Type B pancreatic cell (in vitro differentiated cells): ENCODE measurements at places on chromosomes 5 and 9.

GRCh38 chr5:169763376-169764017 is 126.4 kb downstream of the DOCK2 start:
- H3K27ac ChIP-seq, result no peak overlapping the region
- peaks cover 32% of the 10 kb centered on the region for H3K27me3 ChIP-seq
- peaks cover 9% of the 10 kb centered on the region for H3K4me1 ChIP-seq
- no peak for DNase-seq

- no peak overlapping the region for H3K4me3 ChIP-seq
- H3K27ac ChIP-seq, result no peak overlapping the region
- H3K4me1 ChIP-seq, result no peaks in the 10 kb centered on the region
- H3K36me3 ChIP-seq, result no peaks in the 10 kb centered on the region
These were observed 56.8 kb upstream of the TBCA start for GRCh38 chr5:77832938-77833337.

- peak; percentile 58 for DNase-seq
- peaks cover 3% of the 10 kb centered on the region for H3K36me3 ChIP-seq
- peaks cover 33% of the 10 kb centered on the region for H3K4me1 ChIP-seq
- H3K27ac ChIP-seq, result no peak overlapping the region
- H3K4me3 ChIP-seq, result no peak overlapping the region
These were observed 161.6 kb downstream of the COL23A1 start for GRCh38 chr5:178428341-178429155.

GRCh38 chr5:8644377-8644776 is 775.4 kb downstream of the MTRR start:
- DNase-seq, result no peak
- H3K36me3 ChIP-seq, result no peaks in the 10 kb centered on the region
- H3K27me3 ChIP-seq, result no peaks in the 10 kb centered on the region
- H3K27ac ChIP-seq, result no peak overlapping the region
